Tibial nerve (tissue), 4 donors: ENCODE measurements at places on chromosomes 7 and 10. TPM values are rescaled to one million over a fixed set of nuclear protein-coding genes. Genes with fewer than 3 reads are reported as not detected.

- no peak for DNase-seq
- H3K27me3 ChIP-seq: no peaks in the 10 kb centered on the region
- no peak overlapping the region for H3K27ac ChIP-seq
- no peak overlapping the region for H3K4me3 ChIP-seq
Measured at GRCh38 chr7:52779004-52779403, 256.4 kb upstream of the POM121L12 start.

- no peak overlapping the region for H3K4me3 ChIP-seq
- H3K27ac ChIP-seq: no peak overlapping the region
- no peaks in the 10 kb centered on the region for H3K27me3 ChIP-seq
- DNase-seq: no peak
Measured at GRCh38 chr7:110010359-110010758, 1080.6 kb upstream of the LRRN3 start.

DNA sequence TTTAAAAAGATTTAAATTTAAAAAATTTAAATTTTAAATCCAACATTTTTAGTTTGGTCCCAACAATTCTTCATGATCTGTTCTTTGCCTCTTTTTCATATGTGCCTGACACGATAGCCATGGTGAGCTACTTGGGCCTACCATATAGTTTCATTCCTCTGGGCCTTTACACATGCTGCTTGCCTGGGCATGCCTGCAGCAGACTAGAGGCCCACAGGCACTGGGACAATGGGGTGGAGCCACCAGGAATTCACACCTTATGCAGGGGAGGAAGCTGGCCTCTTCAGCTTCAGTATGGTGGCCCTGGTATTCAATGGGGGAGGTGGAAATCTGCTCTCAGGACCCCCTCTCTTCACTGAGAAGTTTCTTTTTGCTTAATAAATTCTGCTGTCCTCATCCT is 37.8 kb upstream of the ZNF365 start:
- H3K4me3 ChIP-seq: no peak overlapping the region
- H3K27ac ChIP-seq: no peak overlapping the region
- DNase-seq: no peak
- no peaks in the 10 kb centered on the region for H3K4me1 ChIP-seq
- no peaks in the 10 kb centered on the region for H3K36me3 ChIP-seq
- no peaks in the 10 kb centered on the region for H3K27me3 ChIP-seq

Gene ANKRD30A
- not detected for total RNA-seq

Gene GPR158
- total RNA-seq: under 0.01 TPM

Gene WNT16
- total RNA-seq: 0.21 TPM

Gene RHOBTB1
- 5.7 TPM for total RNA-seq

Gene GDF2
- total RNA-seq: not detected

Gene ITGB8
- 497 TPM for total RNA-seq
